DMS 273 treated with DMSO at 0.1 percent for 48 hours (cell line): ENCODE measurements at places on chromosomes 3 and 15.

DNA sequence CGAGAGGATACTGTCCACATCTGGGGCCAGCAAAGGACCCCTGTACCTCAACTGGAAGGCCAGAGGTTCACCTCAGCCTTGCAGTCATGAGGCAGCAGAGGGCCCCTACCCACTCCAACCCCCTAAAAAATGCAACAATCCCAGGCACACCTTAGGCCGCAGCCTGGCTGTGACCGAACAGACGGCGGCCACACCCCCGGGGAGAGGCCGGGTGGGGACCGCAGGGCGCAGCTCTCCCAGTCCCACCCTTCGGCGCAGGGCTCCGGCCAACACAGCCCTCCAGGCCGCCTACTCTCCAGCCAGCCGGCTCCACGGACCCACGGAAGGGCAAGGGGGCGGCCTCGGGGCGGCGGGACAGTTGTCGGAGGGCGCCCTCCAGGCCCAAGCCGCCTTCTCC, 457 bp upstream of the DNAJA4 start:
- no peak for DNase-seq

GRCh38 chr3:9916346-9916733, 558 bp upstream of the IL17RC start:
- DNase-seq: peak; percentile 71

- no peak for DNase-seq
Measured at GRCh38 chr3:99633887-99634558, 4.4 kb upstream of the COL8A1 start.

GRCh38 chr3:57627976-57628375, 30.8 kb upstream of the ARF4 start:
- no peak for DNase-seq

- DNase-seq: no peak
Measured at GRCh38 chr3:12994357-12994606, 78.9 kb downstream of the IQSEC1 start.

- no peak for DNase-seq
Measured at GRCh38 chr3:131236421-131236820, 145.2 kb upstream of the NUDT16 start.

- no peak for DNase-seq
Measured at GRCh38 chr3:25294169-25294805, 133.8 kb upstream of the RARB start.

- no peak for DNase-seq
Measured at GRCh38 chr3:61158667-61159066, 92.6 kb downstream of the FHIT start.

DNA sequence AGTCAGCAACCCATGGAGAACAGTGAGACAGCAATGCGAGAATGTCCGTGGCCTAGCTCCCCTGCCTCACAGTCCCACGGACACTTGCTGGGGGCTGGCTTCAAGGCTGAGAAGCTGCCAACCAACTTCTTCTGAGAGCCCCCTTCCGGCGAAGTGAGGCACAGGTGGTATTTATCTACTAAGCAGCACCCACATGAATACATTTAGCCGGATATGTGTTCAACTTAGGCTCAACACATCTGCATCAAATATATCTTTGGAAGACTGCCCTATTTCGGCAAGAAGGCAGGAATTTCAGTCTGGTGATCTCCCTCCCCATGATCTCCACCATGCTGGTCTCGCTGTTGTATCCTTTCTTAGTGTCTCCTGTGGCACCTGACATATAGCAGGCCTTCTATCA, 340.9 kb upstream of the NR2E3 start:
- DNase-seq: no peak

GRCh38 chr3:30198162-30198561, 408.2 kb upstream of the TGFBR2 start:
- no peak for DNase-seq

DNA sequence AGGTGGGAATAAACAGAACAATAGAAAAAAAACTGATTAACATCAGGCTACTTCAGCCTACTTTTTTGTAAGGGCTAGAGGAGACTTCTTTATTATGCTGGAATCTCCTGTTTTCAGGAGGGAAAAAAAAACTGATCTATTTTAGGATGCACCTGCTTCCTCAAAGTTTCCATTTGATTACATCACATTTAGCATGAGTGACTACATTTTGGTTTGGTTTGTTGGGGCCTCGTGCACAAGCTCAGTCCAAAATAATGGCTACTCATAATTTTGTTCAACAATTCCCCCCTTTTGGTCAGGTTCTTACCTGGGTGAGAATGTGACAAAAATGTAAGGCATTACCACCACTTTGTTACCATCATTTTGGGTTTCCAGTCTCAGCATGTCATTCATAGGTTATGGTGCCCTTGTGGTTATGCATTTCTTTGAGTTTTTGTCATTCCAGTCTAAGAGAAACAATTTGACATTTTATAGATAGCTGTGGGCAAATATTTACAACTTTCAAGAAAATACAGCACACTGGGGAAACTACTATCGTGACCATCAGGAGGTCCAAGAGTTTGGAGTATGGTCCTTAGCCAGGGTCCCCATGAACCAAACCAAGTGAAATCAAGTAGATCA, 93.6 kb upstream of the ATP11B start:
- DNase-seq: no peak

- no peak for DNase-seq
Measured at GRCh38 chr3:126758882-126759281, 54.8 kb downstream of the CHCHD6 start.

- no peak for DNase-seq
Measured at GRCh38 chr3:94069194-94069813, 6.4 kb downstream of the NSUN3 start.

DNA sequence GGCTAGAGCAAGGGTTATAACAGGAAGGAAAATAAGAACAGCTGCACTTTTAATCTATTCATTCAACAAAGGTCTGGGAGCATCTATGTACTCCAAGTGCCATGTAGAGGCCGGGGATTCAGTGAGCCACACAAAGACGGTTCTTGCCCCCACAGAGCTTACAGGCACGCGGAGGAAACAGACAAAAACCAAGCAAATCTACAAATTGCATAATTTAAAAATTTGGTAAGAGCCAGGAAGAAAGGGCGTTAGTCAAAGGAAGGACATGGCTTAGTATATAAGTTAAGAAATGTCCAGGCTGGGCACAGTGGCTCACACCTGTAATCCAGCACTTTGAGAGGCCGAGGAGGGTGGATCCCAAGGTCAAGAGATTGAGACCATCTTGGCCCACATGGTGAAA, 10.4 kb upstream of the GREM1 start:
- no peak for DNase-seq

GRCh38 chr15:99504823-99505551, 60.8 kb upstream of the MEF2A start:
- no peak for DNase-seq

DNA sequence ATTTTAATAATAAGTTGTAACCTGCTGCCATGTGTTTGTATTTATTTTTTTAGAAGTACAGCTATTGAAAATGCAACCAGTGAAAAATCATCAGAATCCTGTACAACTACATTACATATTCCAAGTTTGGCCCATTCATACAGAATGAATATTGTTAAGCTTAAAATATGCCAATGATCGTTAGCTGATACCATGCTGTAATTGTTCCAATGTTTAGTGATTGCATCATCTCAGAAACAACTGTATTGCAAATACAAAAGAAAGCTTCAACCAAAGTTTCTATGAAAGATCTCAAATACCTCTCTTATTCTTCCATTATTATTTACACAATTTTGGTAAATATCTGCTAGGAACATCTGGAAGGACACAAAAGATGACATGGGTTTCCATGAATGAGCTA, 51.6 kb upstream of the ALCAM start:
- no peak for DNase-seq

DNA sequence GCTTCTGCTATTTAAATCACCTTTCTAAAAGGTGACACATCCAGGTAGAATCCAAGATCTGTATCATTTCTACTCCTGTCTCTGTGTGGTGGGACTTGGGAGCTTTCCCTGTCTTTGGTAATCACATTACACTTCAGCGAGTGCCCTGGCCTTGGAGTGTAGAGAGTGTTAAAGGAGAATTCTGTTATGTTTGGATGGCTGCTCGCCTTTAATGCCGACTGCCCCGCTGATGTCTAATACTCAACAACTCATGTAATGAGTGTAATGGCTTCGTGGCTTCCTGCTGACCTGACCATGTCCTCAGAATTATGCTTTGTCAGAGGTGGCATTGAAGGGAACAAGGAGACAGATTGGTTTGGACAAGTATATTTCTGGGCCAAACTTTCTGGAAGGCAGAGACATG, 66.3 kb upstream of the LRTM1 start:
- no peak for DNase-seq

- no peak for DNase-seq
Measured at GRCh38 chr15:41958002-41958420, 14.3 kb downstream of the EHD4 start.

DNA sequence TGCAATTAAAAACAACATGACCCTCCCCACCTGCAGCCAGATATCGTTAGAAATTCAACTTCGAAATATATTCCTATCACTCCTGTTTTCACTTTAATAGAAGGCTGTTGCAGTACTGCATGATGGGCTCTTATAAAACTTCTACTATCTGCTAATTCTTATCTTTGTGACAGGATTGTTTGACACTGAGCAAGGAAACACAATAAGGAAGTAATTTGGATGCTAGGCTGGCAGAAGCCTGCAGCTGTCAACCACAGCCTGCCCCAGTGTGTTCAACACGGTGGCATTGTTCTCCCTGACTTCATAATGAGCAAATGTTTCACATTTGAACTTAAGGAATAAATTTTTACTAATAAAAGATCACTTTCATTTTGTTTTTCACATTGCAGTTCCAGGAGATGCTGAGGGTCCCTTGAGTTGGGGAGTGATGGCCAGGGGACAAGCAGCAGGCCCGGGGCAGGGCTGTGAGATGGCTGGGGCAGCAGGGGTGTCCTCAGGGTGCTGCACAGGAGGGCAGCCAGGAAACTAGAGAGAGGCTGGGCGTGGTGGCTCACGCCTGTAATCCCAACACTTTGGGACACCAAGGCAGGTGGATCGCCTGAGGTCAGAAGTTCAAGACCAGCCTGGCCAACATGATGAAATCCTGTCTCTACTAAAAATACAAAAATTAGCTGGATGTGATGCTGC, 64.8 kb upstream of the SEC61A1 start:
- DNase-seq: no peak

- no peak for DNase-seq
Measured at GRCh38 chr3:197540961-197541377, 14.8 kb downstream of the BDH1 start.

DNA sequence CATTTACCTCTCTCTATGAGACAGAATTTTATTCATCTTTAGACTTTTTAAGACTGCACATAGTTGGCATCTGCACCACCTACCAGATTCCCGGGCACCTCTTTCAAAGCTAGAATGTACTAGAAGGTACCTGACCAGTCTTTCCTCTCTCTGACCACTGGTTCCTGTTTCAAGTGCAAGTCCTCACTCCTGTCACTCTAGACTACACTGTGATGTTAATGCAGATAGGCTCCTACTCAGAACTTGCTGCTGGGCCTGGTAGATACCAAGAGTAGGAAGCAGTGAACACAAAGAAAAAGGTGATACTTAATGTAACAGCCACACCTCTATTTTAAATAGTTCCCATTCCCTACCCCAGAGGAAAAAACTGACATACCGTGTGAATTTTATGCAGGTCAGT, 8.1 kb upstream of the TCAIM start:
- DNase-seq: no peak

DNA sequence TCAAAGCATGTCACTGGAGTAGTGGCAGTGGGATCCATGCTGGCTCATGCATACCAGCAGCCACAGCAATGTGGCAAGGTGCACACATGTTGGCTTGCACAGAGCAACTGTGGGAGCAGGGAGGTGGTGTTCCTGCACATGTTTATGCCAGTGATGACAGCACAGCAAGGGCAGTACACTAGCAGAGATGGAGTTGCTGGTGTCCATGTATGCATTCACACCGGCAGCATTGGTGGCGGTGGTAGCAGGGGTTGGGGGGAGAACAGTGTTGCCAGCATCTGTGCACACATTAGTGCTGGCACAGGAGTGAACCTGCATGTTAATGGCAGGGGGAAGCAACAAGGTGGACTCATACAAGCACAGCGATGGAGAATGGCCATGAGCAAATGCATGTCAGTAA, 202.0 kb upstream of the KCNMB2 start:
- no peak for DNase-seq

GRCh38 chr3:17399586-17399985, 342.8 kb downstream of the TBC1D5 start:
- no peak for DNase-seq

- DNase-seq: peak; percentile 39
Measured at GRCh38 chr15:41585127-41586047, 26.4 kb downstream of the TYRO3 start.

DNA sequence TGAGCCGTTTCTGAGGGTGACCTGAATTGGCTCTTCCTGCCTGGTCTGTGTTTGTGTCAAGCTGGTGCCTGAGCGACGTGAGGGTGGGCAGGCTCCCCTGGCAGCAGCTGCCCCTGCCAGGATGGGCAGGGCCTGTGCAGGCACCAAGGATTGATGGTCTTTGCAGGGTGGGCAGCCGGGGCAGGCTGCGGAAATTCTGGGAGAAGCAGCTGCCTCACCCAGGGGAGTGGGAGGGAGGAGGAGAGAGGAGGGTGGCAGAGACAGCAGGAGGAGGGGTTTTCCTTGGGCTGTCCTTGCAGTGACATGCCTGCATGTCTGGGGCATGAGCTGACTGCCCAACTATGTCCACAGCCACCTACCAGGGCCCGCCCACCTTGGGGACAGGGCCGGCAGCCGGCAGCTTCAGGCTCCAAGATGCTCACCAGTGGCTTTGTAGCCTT, 27.9 kb upstream of the SLC6A6 start:
- DNase-seq: no peak

DNA sequence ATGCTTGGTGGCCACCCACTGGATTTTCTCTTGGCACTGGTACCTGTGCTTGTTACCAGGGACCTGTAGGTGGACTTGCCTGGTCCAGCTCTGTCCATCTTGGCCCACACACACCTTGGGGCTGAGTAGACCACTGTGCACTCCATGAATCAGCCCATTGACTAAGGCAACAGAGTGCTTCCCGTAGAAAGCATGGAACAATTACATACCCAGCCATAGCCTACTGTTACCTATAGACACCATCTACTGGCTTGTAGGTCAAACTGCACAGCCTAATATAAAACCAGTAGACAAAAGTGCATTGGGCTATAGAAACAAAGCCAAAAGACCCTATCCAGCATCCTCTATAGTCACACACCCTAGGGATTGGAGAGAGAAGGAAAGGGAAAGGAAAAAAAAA, 378.9 kb downstream of the OTOL1 start:
- no peak for DNase-seq

- no peak for DNase-seq
Measured at GRCh38 chr3:33417066-33417673, 23.0 kb downstream of the UBP1 start.

DNA sequence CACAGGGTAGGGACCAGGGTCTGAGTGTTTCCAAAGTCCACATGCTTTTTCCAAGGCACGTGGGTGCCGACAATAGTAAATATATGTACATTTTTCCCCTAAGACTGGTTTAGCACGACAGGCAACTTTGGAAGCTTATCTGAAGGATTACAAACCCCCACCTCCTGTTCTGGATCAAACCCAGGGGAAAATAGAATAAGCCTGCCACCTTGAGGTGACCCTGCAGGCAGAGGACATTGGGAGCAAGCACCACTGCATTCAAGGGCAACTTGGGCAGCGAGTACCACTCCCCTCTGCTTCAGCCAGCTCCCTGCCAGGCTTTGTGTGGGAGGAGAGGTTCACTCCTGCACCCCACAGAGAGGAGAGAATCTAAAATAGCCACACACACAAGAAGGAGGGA, 44.8 kb downstream of the KBTBD12 start:
- DNase-seq: peak; percentile 54
